ENCODE measurements at places on chromosomes 6 and 20.

GRCh38 chr20:60152792-60153191, 194.6 kb downstream of the CDH26 start:
- DNase-seq = no peak

DNA sequence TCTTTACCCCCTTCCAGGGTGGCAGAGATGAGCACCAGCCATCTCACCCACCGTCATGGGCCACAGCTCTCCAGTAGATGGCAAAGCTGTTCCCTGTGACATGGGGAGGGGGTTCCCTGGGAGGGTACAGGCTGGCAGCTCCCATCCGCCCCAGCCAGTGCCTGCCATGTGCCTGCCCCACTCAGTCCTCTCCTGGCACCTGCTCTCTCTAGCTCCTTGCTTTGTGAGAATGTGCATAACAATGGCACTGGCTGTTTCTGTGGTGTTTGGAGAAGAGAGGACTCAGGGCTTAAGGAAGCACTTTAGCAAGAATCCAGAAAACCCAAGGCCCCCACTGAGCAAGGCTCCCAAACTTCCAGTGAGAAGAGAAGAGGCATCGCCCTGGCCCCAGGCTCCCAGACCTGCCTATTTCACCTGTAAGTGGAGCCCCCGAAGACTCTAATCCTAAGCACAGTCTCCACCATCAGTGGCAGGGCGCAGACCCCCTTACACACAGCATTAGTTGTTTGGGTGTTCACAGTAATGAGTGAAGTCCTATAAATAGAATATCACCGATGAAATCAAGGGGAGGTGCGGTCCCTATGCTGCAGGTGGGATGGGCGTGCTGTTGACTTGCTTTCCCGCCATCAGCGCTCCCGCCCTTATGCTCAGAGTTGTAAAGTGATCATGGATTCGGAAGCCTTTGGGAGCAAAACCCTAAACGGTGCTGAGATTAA, 110.2 kb downstream of the AGPAT4 start:
- DNase-seq = no peak

- DNase-seq = peak; percentile 55
These were observed 1.2 kb upstream of the C6orf62 start for GRCh38 chr6:24720131-24720603.

- no peak for DNase-seq
These were observed 109.6 kb downstream of the DLL1 start for GRCh38 chr6:170181338-170181690.

- no peak for DNase-seq
These were observed 886 bp downstream of the SDCBP2 start for GRCh38 chr20:1327827-1328679.

DNA sequence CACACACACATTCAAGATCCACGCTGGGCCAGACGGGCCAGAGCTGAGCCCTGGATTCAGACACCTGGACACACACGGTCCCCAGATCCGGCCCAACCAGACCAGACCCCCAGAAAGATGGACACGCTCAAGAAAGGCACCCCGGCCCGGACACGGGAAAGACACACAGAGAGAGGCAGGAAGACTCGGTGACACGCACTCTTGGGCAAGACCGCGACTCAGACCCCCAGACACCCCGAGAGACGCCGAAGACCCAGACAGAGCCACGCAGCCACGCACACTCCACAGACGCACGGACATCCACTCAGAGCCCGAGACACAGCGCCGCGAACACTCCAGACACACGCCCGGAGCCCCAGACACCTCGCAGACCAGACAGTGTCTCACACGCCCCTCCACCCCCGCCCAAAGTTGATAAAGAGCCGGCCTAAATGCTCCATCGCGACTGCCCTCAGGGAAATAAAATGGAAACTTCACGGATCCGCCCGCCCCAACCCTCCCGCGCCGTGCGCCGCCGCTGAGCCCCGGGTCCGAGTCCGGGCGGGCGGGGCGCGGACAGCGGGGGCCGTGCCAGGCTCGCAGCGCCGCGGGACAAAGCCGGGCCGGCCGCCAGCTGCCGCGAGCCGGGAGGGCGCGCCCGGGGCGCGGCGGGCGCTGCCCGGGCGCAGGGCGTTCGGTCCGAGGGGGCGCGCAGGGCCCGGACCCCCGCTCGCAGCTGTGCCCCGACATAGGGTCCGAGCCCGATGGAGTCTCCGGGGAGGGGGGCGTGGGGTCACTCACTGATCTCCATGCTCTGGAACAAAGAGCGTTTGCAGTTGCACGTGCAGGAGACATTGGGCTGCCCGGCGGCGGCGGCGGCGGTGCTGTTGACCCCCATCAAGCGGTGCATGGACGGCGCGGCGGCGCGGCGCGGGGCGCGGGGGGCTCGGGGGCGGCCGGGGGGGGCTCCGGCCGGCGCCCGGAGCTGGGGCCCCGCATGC, 831 bp downstream of the PMEPA1 start:
- no peak for DNase-seq

GRCh38 chr6:113428702-113429101, 428.4 kb upstream of the MARCKS start:
- no peak for DNase-seq

DNA sequence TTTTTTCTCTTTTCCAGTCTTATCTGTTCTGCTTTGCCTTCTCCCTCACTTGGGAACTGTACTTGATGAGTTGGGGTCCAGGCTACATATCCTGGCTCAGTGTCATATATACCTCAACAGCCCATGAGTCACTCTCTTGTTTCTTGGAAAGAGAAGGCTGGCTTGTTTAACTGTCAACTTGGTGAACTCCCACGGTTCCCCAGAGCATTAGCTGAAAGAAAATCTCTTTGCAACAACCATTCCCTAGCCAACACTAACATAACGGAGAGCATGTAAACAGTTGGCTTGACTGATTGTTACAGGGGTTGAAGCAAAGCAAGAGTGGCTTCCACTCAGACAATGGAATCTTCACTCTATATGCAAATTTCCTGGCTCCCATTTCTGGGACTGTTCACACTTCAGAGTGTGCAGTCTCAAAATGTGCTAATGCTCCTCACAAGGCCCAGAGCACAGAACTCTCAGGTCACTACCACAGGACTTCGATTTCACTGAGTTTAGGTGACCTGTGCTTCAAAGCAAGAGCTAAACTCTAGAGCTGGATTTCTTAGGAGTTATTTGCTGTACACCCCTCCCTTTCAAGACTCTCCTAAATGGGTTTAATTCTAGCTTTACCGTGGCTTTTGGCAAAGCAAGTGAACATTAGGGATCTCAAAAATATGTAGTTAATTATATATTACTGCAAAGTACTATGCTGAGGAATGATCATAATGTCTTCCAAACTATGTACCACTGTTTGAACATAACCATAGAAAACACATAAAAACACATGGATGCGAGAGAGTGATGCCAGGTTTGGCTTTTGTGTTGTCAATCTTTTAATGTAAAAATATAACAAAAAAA, 609.8 kb downstream of the RFPL4B start:
- DNase-seq = no peak

- no peak for DNase-seq
These were observed 7.2 kb downstream of the TPX2 start for GRCh38 chr20:31746068-31746878.

DNA sequence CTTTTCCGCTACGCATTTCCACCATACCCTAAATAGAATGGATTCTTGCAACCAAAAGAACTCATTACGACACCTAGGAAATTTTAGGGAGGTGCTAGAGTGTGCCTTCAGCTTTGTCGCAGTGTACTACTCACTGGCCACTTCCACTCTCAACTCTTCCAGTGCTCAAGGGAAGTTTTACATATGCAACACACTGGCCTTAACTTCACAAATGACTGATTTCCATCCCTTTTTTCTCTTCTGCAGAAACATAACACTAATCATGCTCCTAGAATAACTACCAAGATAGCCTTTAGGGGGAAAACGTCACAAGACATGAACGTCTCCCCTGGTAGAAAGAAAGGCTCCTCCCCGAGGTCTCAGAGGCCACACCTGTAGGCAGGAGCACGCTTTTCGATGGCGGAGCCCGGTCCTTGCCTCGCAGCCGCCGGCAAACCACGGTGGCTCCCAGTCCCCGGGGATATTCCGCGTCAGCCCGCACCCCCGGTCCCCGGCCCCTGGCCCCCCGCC, 584 bp downstream of the LYRM4 start:
- DNase-seq = peak; percentile 54

- no peak for DNase-seq
These were observed 1027.4 kb upstream of the FLRT3 start for GRCh38 chr20:15364781-15365180.

GRCh38 chr6:80249897-80250296, 143.4 kb downstream of the BCKDHB start:
- no peak for DNase-seq

- peak; percentile 46 for DNase-seq
These were observed 35.2 kb upstream of the MDFI start for GRCh38 chr6:41602864-41603608.

DNA sequence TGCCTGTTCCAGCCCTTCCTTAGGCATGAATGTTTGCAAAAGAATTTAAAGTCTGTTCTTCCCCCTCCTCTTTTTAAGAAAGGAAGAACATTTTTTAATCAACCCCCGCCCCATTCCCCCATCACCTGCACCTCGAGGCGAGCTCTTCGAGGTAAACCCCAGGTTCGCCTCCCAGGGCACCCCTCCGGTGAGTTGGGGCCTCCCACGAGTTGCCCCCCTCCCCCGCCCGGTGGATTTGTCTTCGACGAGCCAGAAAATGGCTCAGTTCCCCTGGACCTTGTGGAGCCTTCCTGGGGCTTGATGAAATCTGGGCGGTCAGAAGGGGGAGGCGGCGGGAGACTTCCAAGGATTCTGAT, 256 bp upstream of the OVOL2 start:
- DNase-seq = no peak

- no peak for DNase-seq
These were observed 14.5 kb downstream of the PREP start for GRCh38 chr6:105388392-105388791.

GRCh38 chr6:165820407-165820806, 157.4 kb upstream of the PDE10A start:
- no peak for DNase-seq

DNA sequence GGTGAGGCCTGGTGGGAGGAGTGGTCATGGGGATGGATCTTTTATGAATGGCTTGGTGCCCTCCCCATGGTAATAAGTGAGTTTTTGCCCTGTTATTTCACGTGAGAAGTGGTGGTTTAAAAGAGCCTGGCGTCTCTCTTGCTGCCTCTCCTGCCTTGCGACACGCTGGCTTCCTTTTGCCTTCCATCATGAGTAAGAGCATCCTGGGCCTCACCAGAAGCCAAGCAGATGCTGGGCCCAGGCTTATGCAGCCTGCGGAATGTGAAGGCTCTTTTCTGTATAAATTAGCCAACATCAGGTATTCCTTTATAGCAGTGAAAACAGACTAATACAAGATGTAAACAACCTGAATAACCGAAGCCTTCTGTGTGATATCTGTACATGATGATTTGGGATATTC, 27.6 kb downstream of the VTA1 start:
- DNase-seq = no peak

DNA sequence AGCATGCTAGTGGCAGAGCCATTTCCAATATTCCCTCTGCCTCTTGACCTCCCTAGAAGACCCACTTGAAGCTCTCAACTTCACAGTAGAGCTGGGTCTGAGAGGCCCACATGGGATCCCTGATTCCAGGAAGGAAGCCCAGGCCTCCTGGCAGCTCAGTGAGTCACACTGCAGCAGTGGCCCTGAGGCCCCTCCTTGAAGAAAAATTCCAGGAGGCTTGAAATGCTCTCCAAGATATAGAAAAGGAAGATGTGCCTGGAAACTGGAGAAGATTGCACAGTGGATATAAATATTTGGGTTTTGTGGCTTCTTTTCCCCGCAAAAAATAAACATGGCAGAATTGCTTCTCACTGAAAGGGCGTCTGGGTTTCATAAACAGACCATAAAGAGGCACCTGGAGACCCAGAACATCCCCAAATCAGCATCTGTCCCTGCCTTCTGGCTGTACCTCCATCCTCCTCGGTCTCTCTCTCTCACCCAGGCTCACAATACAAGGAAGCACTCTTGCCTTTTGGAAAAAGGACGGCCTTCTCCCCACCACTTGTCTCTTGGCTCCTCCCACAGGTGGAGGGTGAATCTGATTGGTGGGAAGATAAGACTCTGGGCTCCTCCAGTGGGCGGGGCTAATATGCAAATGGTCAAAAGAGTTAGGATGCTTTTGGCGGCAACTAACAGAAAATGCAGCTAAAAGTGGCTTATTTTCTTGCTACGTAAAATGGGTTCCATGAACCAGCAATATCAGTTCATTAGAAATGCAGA, 200.0 kb upstream of the SULF2 start:
- no peak for DNase-seq

- DNase-seq = no peak
These were observed 239.6 kb upstream of the DEFB112 start for GRCh38 chr6:50289366-50289765.

- DNase-seq = no peak
These were observed 19.2 kb downstream of the SPTLC3 start for GRCh38 chr20:13028001-13028400.

DNA sequence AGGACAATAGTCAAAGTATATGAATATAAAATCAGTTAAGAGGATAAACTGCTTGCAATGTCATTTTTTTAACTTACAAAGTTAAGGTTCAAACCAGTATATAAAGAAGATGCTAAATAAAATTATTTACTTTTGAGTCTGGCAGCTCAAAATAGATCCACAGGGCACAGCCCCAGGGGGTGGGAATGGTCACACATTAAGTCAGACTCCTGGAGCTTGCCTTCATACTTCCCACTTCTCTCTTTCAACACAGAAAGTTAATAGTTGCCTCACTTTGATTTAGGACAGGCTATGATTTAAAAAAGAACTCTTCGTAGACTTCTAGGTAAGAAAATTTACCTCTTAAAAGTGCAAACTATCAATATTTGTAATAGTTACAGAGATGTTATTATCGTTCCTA, 158.3 kb upstream of the RUNX2 start:
- no peak for DNase-seq

DNA sequence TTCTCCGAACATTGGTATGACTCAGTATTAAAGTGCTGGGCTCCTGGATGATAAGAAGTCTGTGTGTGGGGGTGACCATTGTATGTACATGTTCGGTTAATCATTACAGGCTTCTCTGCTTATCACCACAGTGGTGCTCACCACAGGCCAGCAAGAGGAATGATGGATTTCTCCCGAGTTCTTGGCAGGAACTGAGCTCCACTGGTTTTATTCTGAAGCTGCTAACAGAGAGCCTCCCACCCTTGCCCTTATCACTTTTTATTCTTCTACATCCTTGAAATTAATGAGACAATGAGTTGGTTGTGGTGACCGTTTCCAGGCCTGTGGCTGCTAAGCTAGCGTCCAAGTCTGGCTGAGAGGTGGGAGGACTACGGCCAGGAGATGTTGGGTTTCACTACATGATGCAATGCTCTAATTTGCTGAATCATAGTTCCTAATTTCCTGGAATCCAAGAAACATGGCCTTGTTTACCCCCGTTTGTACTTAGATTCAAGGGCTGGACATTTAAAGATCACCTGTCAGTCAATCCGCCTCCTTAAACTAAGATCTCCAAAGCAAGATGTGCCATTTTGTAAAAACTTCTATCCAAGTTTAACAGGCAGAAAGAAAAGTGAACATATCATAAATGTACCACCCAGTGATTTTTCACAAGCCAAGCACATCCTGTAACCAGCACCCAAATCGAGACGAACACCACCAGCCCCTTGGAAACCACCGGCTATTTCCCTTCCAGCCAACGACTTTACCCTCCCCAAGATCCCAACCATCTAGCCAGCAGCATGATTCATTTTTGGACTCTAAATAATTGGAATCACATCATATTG, 172.5 kb downstream of the FOXA2 start:
- no peak for DNase-seq

- DNase-seq = no peak
These were observed 751.5 kb downstream of the EPHA7 start for GRCh38 chr6:92667843-92668242.
